Prostate gland (tissue), 2 donors: ENCODE measurements at places on chromosomes 5 and 9. TPM values are rescaled to one million over a fixed set of nuclear protein-coding genes. Genes with fewer than 3 reads are reported as not detected.

DAB2 gene
- total RNA-seq = 38.1 TPM

- DNase-seq = no peak
Observed at GRCh38 chr9:13942695-13943094, 371.2 kb downstream of the NFIB start.

- DNase-seq = no peak
Observed at GRCh38 chr9:82543726-82544125, 519.2 kb downstream of the RASEF start.

CTNND2 gene
- total RNA-seq = 11.2 TPM

GRCh38 chr5:111930905-111931461 is 174.0 kb upstream of the NREP start:
- DNase-seq = no peak
